ENCODE measurements at places on chromosomes 4 and X.

DNA sequence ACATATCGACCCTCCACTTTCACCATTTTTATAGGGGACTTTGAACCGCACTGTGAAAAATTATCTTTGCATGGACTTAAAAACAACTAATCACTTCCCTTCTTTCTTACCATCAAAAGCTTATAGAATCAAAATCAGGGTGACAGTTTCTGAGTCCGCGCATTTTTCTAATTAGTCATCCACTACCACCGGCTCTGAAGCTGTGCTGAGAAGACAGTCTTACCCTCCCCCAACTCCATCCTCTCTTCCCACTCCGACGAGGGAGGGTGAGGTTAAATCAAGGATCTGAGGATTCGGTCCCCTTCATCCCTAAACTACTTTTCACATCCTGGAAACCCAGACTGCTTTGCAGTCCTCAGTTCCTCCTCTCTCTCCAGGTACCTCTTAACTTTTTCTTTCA lies 4.2 kb downstream of the DCTD start:
- no peak for DNase-seq

GRCh38 chr4:83369831-83370639 lies 35.4 kb upstream of the HPSE start:
- no peak for DNase-seq

DNA sequence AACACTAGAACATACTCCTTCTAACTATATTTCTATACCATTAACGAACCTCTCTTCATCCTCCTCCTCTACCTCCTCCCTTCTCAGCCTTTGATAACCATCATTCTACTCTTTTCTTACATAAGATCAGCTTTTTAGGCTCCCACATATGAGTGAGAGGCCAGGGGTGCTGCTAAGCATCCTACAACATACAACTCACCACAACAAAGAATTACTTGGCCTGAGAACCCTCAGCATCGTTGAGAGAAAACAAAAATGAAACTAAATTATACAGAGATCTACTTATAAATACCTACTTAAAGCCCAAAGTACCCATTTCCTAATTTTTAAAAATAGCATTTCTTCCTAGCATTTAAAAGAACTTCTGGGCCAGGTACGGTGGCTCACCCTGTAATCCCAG lies 77.7 kb downstream of the CC2D2A start:
- no peak for DNase-seq

GRCh38 chrX:17588303-17588702 lies 149.0 kb upstream of the SCML1 start:
- no peak for DNase-seq

GRCh38 chrX:1075156-1075555 lies 137.3 kb downstream of the CRLF2 start:
- DNase-seq = no peak

DNA sequence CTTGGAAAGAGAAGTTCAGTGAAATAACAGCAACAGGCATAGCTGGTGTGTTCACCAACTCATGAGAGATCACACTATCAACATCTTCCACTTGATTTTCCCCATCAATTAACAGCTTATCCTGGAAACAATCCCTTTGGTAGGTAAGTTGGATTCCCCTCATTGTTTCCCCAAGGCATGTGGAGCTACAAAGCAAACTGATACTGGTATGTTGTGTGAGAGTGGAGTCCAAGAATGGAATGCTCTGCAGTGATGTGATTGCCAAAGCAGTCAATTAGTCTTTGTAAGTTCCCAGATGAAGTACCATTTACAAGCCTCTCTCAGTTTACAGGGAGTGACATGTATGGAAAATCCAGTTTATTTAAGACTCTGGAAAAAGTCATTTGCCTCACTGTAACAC lies 13.7 kb upstream of the XAGE2 start:
- no peak for DNase-seq

DNA sequence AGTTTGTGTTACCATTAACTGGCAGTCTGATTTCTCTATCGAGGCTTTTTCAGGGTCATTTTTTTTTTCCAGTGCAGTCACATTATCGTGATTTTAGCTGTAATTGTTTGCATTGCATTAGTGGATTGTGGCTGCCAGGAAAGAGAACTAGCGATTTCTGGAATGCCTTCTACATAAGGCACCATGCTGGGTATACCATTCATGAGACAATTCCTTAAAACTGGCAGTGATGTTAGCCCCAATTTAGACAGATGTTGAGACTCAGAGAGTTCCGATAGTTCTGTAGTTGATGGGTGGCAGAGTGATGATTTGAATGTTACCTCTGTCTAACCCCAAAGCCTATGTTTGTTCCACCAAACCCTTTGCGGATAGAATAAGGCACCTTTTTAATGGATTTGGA lies 175.4 kb upstream of the TENM3 start:
- DNase-seq = no peak

- no peak for DNase-seq
These were observed 222.6 kb downstream of the SPIN4 start for GRCh38 chrX:63128509-63128908.

- DNase-seq = no peak
These were observed 49.5 kb downstream of the CLCN4 start for GRCh38 chrX:10206317-10206716.

DNA sequence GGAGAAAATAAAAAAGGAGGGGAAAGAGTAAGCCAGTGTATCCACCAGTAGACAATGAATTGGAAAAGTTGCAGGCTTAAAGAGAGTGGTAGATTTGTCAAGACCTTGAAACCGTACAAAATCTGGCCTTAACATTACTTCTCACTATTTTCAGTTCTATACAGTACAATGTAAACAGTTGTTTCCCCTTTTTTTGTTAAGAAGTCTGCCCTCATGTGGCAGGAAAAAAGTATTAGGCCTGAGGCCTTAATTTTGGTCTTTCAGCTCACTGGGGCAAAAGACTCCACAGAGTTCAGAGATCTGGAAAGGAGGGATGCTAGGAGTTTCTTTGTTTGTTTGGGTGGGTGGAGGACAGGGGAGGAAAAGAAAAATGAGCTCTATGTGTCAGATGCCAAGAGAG lies 92.8 kb upstream of the CCDC160 start:
- DNase-seq = no peak

GRCh38 chr4:5782829-5783476 lies 72.0 kb downstream of the EVC start:
- DNase-seq = no peak

- no peak for DNase-seq
These were observed 61.9 kb upstream of the NFKB1 start for GRCh38 chr4:102439236-102439614.

DNA sequence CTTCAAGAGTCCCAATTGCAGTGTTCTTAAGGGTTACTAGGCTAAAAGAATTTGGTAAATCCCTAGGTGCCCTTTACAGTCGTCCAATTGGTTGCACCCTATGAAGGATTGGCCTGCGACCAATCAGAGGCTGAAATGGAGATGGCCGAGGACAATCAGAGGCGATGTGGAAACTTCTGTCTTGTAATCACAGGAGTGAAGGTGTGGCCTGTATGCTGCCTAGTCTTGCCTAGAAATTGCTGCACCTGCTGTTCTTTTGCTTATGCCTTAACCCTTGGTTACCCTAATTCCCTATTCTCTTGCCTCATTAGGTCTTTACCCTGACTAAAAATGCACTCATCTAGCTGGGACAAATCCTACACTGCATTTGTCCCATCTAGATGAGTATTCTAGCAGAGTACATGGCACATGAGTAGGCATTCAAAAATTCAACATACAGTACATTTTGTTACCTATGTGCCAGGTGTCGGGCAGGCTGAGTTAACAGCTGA lies 1.0 kb upstream of the DCK start:
- DNase-seq = no peak

GRCh38 chr4:85725721-85726170 lies 250.8 kb downstream of the ARHGAP24 start:
- DNase-seq = no peak

GRCh38 chr4:55931833-55932232 lies 16.9 kb upstream of the CEP135 start:
- DNase-seq = no peak

DNA sequence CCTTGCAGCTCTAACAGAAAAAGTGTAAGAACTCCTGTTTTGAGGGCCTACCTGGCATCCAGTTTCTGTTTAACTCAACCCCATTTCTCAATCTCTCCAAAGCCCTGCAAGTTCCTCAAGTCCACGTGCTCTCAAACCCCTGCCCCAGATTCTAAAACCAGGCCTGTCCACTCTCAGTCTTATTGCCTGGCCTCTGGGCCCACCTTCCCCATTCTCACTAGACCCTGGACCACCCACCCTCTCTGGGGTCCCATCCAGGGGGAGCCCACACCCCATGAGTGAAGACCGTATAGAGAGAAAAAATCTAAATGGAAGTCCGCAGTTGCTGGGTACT lies 58.3 kb downstream of the TLR10 start:
- DNase-seq = no peak

- DNase-seq = no peak
These were observed 21.2 kb downstream of the SLC25A5 start for GRCh38 chrX:119489212-119490074.

DNA sequence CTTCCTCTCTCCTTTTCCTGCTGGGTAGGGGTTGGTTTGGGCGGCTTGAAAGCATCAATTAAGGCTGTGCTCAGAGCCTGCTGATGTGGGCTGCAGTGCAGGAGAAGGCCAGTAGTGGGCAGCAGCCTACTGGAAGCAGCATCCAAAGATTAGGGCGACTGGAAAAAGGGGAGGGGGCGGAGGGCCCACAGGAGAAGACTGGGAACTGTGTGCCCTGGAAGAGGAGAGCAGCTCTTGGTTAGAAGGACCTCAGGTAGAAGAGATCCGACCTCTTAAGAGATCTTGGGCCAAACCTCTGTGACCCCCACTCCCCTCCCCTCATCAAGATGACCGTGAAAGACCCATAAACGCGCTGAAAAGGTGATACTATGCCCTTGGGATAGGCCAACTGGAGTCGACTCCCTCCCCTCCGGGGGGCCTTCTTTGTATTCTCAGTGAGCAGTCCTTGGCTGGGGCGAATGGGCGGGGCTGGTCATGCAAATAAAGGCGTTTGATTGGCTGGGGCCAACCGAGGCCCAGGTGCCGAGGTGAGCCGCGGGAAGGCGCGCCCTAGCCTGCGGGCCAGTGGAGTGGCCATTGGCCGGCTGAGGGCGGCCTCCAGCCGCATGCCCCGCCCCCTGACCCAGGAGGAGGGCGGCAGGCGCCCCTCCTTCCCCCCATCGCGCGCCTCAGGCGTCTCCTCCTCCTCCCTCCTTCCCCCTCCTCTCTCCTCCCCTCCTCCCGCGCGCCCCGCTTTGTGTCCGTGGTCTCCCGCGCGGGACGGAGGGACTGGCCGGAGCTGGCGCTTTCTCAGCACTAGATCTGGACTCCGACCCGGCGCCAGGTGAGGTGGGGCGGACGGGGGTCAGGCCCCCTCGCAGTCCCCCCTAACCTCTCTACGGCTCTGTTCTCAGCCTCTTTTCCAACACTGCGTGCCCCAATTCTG lies 10.1 kb downstream of the DLG3 start:
- DNase-seq = peak; percentile 40

- no peak for DNase-seq
These were observed 63.6 kb downstream of the PALLD start for GRCh38 chr4:168560184-168561180.

- DNase-seq = no peak
These were observed 43.5 kb upstream of the SERTM2 start for GRCh38 chrX:111467896-111468295.

- no peak for DNase-seq
These were observed 229.1 kb downstream of the VEGFC start for GRCh38 chr4:176563591-176563990.

DNA sequence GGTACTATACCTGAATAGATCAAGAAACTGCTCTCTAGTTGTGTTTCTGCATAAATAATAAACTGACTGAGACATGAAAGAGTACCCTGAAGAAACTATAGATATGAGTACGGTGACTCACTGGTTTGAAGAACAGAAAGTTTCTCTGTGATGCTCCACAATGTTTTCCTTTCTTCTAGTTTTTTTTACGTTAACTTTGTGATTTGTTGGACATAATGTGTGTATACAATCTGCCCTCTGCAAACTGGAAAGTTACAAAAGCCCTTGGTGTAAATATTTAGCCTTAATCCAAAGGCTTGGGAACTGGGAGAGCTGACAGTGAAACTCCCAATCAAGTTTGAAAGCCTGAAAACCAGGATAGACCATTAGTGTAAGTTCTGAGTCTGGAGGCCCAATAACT lies 31.6 kb upstream of the PAPSS1 start:
- no peak for DNase-seq

- no peak for DNase-seq
These were observed 249.1 kb upstream of the FAM47A start for GRCh38 chrX:34381241-34381640.

DNA sequence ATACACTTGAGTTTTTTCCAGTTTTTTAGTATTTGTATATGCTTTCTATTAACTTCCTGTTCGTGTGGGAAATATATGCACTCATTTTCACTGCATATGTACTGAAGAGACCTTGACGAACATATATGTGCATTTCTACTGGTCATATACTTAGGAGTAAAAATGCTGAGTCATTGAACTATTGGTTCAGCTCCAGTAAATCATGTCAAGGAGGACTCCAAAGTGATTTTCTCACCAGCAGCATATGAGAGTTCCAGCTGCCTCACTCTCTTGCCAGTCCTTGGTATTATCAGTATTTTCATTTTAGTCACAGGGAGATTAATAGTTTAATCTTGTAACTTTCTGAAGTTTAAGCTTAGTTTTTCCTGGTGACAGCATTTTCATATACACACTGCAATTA lies 2750.2 kb downstream of the ARAP2 start:
- no peak for DNase-seq

- DNase-seq = no peak
These were observed 147.0 kb upstream of the HPGD start for GRCh38 chr4:174669270-174669669.

DNA sequence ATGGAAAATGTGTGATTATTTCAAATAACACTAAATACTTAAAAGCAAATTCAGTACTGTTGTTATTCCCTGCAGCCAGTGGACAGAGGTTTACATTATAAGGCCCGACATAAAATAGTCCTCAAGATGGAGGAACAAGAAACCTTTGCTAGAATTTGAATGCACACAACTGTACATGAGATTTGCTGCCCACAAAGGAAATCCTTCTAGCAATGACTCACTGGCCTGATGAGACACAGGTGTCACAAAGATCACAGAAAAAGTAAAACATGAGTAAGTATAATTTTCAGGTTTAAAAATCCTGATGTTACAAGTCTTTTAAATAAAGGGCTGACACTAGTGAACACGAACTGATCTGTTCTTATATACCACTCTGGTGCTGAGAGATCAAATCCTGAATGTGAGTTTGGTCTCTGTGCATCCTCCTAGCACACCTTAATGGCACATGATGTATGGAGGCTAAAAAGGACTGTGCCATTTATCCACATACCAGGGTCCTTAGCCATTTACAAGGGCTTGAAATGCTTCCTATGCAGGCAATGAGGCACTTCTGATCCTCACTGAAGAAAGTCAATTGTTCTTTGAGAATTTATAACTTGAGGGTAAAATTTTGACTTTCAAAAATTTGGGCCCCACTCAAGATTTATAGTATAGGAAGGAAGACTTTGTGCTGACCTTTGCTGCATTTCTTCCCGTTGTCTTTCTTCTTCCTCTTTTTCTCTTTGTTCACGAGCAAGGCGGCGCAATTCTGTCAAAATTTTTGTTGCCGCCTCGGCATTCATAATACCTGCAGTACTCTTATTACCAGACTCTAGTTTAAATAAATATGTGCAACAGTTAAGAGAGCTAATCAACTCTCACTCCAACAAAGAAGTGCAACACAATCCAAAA lies 23.0 kb downstream of the MAP7D3 start:
- no peak for DNase-seq

GRCh38 chrX:20382518-20383297 lies 116.0 kb upstream of the RPS6KA3 start:
- no peak for DNase-seq

All from stimulated activated CD4-positive, alpha-beta T cell treated with anti-CD3 and anti-CD28 coated beads, Interleukin-15, amount 100 ng/mL, for 1 hour (primary cell).